A549 treated with CORT108297 at 1 μM for 4 hours (cell line): ENCODE measurements at places on chromosomes 5 and 9. TPM values are rescaled to one million over a fixed set of nuclear protein-coding genes. Genes with fewer than 3 reads are reported as not detected.

The CATSPER3 gene
- total RNA-seq = 0.23 to 0.48 TPM (median 0.41 TPM) in 5 replicates

The FOCAD gene
- total RNA-seq = 15.2 to 21.1 TPM (median 17.1 TPM) in 5 replicates

The PIP5KL1 gene
- 1.4 to 2.4 TPM (median 2.3 TPM) in 5 replicates for total RNA-seq

The SLC46A2 gene
- 0.02 TPM in 1 of 5 replicates, not detected in the others for total RNA-seq

The KCNIP1 gene
- not detected in 5 replicates for total RNA-seq

The PARP8 gene
- 0.13 to 0.27 TPM (median 0.14 TPM) in 5 replicates for total RNA-seq

The SV2C gene
- total RNA-seq = not detected in 5 replicates

The PCDHGB7 gene
- total RNA-seq = 0.03 to 0.08 TPM (median 0.06 TPM) in 4 of 5 replicates, not detected in the other

The RBM18 gene
- total RNA-seq = 14.4 to 20.8 TPM (median 19.6 TPM) in 5 replicates

The TICAM2 gene
- total RNA-seq = 0.75 to 1.4 TPM (median 1.2 TPM) in 5 replicates

The CFAP157 gene
- total RNA-seq = 0.04 to 0.07 TPM (median 0.06 TPM) in 3 of 5 replicates, not detected in the others

The TLX3 gene
- total RNA-seq = not detected in 5 replicates

The FBXO10 gene
- total RNA-seq = 5.7 to 8.3 TPM (median 6.9 TPM) in 5 replicates

The RUSC2 gene
- total RNA-seq = 22.4 to 33.2 TPM (median 29.5 TPM) in 5 replicates

The CENPK gene
- total RNA-seq = 27.8 to 40.9 TPM (median 31.1 TPM) in 5 replicates

The LRRC19 gene
- not detected in 5 replicates for total RNA-seq

The SEMA6A gene
- total RNA-seq = 0.03 to 0.39 TPM (median 0.13 TPM) in 5 replicates

The PCDHGA7 gene
- total RNA-seq = 0.82 to 1.0 TPM (median 0.97 TPM) in 5 replicates

The TUSC1 gene
- total RNA-seq = 4.3 to 8.3 TPM (median 7.7 TPM) in 5 replicates

The BTNL9 gene
- 0.73 to 1.3 TPM (median 0.95 TPM) in 5 replicates for total RNA-seq

The NUP214 gene
- total RNA-seq = 23.3 to 28.0 TPM (median 25.2 TPM) in 5 replicates

The TMEM171 gene
- 4.8 to 7.5 TPM (median 6.2 TPM) in 5 replicates for total RNA-seq

The BRD3 gene
- 15.0 to 21.6 TPM (median 19.9 TPM) in 5 replicates for total RNA-seq

The NSG2 gene
- 0.05 to 0.17 TPM (median 0.08 TPM) in 3 of 5 replicates, not detected in the others for total RNA-seq

The CRAT gene
- total RNA-seq = 22.9 to 31.8 TPM (median 30.8 TPM) in 5 replicates

The TEX10 gene
- total RNA-seq = 25.0 to 31.6 TPM (median 27.3 TPM) in 5 replicates

The FOXD4L6 gene
- total RNA-seq = 0.06 TPM in 1 of 5 replicates, not detected in the others

The PDLIM4 gene
- total RNA-seq = 0.26 to 0.80 TPM (median 0.44 TPM) in 4 of 5 replicates, not detected in the other

The ERP44 gene
- total RNA-seq = 14.1 to 17.9 TPM (median 14.6 TPM) in 5 replicates

The COL23A1 gene
- total RNA-seq = not detected in 5 replicates

The SLC25A2 gene
- total RNA-seq = 0.05 TPM in 1 of 5 replicates, not detected in the others

The TAF11L10 gene
- total RNA-seq = not detected in 5 replicates

The ADRA1B gene
- total RNA-seq = 12.7 to 19.1 TPM (median 16.6 TPM) in 5 replicates

The CLK4 gene
- total RNA-seq = 9.0 to 11.9 TPM (median 9.3 TPM) in 5 replicates

The SPATA31E1 gene
- total RNA-seq = 0.03 TPM in 1 of 5 replicates, not detected in the others

The NMUR2 gene
- total RNA-seq = 0.03 to 0.09 TPM (median 0.06 TPM) in 5 replicates

The CDC20B gene
- total RNA-seq = 0.07 to 0.11 TPM (median 0.09 TPM) in 5 replicates

The PHF24 gene
- 0.03 to 0.18 TPM (median 0.10 TPM) in 5 replicates for total RNA-seq

The LYRM7 gene
- 3.1 to 4.3 TPM (median 3.4 TPM) in 5 replicates for total RNA-seq

The GRXCR2 gene
- total RNA-seq = not detected in 5 replicates

The LCN1 gene
- total RNA-seq = 0.12 TPM in 1 of 5 replicates, not detected in the others

The DMRT2 gene
- 0.05 to 0.10 TPM (median 0.09 TPM) in 4 of 5 replicates, not detected in the other for total RNA-seq

The PRRX2 gene
- total RNA-seq = 3.5 to 8.8 TPM (median 7.8 TPM) in 5 replicates

The SARDH gene
- 0.07 to 0.16 TPM (median 0.09 TPM) in 4 of 5 replicates, not detected in the other for total RNA-seq

The FANCC gene
- total RNA-seq = 10.5 to 11.8 TPM (median 11.0 TPM) in 5 replicates

The TRAF1 gene
- total RNA-seq = 3.8 to 7.2 TPM (median 4.7 TPM) in 5 replicates

The ADAMTSL1 gene
- total RNA-seq = 0.01 to 0.07 TPM (median 0.03 TPM) in 3 of 5 replicates, not detected in the others

The CARD9 gene
- total RNA-seq = 0.53 to 2.8 TPM (median 1.3 TPM) in 5 replicates

The LURAP1L gene
- total RNA-seq = 14.9 to 18.6 TPM (median 18.1 TPM) in 5 replicates

The FOXD4L5 gene
- 0.03 to 0.07 TPM (median 0.04 TPM) in 3 of 5 replicates, not detected in the others for total RNA-seq

The DTWD2 gene
- total RNA-seq = 1.2 to 1.8 TPM (median 1.7 TPM) in 5 replicates
